ENCODE measurements at places on chromosomes 3 and 15.

GRCh38 chr15:60508442-60508841 is 29.5 kb upstream of the ICE2 start:
- no peak for DNase-seq

DNA sequence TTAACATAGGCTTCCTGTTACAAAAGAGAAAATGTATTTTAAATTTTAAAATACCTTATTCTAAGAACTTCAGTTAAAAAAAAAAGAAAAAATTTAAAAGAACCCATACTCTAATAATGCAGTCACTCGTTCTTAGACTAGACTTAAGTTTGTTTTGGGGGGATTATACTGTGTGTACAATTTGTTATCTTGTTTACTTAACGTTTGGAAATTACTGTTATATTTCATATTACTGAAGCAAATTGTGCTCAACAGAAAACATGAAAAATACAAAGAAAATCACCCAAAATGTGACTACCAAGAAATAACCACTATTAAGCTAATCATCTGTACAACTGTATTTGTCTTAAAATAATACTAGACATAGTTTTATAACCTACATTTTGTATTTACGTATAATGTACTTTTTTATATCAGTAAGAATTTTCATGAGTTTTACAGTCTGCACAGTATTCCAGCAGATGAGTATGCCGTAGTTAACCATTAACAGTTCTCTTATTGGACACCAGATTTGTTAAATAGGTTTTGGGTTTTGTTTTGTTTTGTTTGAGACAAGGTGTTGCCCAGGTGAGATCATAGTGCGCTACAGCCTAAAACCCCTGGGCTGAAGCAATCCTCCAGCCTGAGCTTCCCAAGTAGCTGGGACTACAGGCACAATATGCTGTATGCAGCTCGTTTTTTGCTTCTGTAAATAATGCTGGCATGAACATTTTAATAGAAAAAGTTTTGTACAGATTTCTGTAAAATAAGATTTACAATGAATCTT is 88.8 kb upstream of the CHD2 start:
- peak; percentile 3 for DNase-seq

GRCh38 chr15:73934281-73934680 is 8.0 kb downstream of the LOXL1 start:
- peak; percentile 36 for DNase-seq

DNA sequence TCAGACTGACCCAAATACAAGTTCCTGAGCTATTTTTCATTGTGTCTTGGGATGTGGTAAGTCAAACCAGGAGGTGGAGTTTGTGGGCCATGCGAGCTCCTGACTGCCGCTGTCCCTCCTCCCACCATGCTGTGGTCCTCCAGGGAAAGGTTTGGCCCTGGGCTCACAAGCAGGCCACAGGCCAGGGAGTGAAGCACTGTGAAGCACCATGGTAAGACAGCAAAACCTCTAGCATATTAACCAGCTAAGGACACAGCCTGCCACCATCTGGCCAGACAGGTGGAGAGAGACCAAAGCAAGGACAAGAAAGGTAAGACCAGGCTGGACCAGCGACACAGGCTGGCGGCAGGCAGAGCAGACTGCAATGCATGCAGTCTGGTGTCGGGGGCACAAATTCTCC is 15.3 kb downstream of the RAB43 start:
- no peak for DNase-seq

DNA sequence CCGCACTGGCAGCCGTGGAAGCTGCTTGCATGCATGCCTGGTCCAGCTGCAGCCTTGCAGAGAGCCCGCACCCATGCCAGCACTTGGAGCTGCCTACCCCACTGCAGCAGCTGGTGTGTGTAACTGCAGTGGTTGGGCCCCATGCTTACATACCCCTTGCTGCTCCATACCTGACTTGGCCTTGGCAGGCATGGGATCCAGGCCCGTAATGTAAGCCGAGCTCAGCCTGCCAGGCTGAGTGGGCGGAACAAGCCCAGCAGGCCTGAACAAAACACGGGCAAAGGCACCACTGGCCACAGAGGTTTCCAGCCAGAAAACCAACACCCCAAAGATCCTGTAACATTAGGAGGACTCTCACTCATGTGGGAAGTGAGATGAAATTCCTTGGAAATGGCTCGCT is 48.3 kb downstream of the SLC6A20 start:
- no peak for DNase-seq

Measured in GF-D8 (cell line).